ENCODE measurements at places on chromosomes 5 and 9.

DNA sequence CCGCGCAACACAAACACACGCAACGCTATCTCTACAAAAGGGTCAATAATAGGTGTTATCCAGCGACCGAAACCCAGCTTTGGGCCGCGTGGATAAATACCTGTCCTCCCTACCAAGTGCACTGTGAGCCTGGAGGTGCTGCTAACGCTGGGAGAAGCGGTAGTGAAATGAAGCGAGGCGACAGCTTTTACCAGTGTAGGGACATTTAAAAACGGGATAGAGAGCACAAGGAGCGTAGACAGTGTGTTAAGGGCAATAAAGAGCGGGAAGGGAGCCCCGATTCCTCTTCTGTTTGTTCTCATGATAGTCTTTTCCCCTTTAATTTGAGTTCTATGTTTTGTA lies 421 bp upstream of the DEPDC1B start:
- no peak for DNase-seq

DNA sequence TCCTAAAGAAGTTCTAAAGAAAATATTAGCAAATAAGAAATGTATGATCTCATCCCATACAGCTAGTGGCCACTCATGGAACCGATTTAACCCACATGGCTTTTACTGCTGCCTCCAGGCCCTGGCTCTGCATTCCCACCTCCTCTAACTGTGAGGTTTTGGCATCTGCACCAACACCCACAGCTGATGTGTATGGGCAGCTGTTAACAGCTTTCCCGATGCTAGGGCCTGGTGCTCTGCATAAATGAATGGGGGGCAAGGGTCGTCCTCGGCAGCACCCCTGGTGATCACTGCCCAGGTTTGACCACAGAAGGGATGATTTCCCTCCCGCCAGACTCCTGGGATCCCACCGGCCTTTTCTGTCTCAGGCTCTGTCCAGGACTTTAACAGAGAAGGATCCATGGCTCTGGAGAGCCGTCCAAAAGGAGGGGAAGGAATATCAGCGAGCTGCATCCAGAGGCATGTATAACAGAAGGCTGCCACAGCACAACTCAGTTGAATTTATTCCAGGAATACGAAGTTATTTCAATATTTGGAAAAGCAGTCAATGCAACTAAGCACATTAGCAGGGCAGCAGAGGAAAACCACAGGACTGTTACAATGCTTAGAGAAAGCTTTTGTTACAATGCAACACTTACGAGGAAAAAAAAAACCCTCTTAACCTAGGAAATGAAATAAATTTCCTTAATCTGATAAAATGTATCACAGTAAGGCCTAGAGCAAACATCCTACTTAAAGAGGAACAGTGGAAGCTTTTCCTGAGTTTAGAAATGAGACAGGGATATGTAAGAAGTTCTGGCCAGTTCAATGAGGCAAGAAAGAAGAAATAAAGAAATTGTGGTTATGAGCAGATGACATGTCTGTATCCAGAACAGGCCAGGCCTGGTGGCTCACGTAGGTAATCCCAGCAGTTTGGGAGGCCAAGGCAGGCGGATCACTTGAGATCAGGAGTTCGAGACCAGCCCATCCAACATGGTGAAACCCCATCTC lies 63.1 kb downstream of the NACC2 start:
- DNase-seq, result no peak

- no peak for DNase-seq
Measured at GRCh38 chr9:137820161-137820855, 57.3 kb upstream of the CACNA1B start.

DNA sequence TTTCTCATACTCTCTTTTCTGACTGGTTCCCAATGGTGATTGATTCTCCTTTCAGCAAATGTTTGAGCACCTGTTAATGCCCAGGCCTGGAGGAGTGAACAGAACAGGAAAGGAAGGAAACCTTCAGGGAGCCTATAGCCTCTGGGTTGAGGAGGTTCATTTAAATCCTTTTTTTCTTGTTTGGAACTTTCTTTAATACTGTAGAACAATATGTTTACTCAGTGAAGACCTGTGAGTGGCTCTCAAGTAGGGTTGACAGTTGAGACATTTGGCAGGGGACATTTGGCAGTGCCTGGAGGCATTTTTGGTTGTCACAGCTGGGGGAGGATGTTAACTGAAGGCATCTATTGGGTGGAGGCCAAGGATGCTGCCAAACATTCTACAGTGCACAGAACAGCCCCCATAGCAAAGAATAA lies 6.1 kb upstream of the FAM120AOS start:
- no peak for DNase-seq

DNA sequence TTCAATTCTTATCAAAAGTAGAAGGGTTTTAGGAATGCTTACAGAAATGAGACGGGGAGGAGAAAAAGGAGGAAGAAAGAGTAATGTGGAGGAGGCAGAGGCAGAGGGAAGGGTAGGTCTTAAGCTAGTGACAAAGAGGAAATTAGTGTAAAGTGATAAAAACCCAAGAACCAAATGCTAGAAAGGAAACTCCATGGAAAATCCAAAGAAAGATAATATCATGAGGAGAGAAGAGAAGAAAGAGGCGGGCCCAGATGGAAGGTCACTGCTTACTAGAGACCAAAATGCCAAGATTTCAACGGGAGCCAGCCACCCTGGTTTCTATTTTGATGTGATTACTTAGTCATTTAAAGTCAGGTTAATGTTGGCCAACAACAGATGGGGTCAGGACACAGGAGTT lies 68.6 kb upstream of the IL12B start:
- DNase-seq, result no peak

DNA sequence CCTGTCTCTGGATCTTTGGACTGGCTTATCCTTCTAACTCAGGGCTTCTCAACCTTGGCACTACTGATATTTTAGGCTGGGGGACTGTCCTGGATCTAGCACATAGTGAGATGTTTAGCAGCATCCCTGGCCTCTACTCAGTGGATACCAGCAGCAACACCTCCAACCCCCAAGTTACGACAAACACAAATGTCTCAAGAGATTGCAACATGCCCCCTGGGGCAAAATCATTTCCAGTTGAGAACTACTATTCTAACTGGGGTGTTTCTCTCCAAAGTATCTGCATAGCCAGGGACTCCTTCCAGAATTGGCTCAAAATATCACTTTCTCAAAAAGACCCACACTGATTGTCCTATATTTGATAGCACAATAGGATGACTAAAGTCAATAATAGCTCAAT lies 7.2 kb upstream of the TLR4 start:
- DNase-seq, result no peak

DNA sequence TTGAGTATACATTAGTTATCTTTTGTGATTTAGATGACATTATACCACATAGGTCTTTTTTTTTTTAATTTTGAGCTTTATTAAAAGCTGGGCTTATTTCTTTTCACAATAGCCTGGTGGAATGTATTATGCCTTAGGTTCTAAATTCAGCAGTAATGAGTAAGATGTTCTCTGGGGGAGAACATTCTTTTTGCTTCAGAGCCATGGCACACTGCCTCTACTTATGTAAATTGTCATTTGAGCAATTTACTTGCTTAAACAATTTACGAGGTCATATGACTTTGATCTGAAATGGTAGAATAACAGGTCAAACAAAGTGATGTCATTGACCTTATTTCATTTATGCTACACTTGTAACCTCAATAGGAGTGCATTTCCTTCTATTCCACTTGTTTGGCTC lies 154.2 kb downstream of the FOCAD start:
- DNase-seq, result no peak

Data from stimulated activated CD4-positive, alpha-beta T cell treated with anti-CD3 and anti-CD28 coated beads, Interleukin-1b, Interleukin-23, amount 100 ng/mL, for 1 hour (primary cell).